ENCODE measurements at places on chromosomes 13 and 19.
A peak's percentile ranks its signal among the peaks of the same experiment; 100 is the strongest.

GRCh38 chr13:26693749-26694463, 66.7 kb downstream of the GPR12 start:
- no peak for DNase-seq

DNA sequence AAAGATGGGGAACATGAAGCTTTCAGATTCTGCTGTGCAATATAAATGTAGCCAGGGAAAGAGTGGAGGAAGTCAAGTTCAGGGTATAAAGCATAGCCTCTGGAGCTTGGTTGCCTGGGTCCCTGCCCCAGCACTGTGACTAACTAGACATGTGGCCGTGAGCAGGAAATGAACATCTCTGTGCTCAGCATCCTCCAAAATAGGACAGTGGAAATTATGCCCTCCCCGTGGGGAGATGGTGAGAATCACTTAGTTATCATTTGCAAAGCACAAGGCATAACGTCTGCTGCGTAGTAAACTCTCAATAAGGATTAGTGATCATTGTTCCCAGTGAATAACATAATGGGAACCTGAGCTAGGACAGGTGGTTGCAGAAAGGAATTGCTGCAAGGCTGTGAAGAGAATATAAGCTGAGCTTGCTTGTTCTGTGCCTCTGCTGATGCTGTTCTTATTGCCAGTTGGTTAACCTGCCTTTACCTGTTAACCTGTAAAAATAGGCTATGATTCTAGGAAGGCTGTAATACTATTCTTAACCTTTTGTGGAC, 441.0 kb downstream of the COG6 start:
- DNase-seq: no peak

DNA sequence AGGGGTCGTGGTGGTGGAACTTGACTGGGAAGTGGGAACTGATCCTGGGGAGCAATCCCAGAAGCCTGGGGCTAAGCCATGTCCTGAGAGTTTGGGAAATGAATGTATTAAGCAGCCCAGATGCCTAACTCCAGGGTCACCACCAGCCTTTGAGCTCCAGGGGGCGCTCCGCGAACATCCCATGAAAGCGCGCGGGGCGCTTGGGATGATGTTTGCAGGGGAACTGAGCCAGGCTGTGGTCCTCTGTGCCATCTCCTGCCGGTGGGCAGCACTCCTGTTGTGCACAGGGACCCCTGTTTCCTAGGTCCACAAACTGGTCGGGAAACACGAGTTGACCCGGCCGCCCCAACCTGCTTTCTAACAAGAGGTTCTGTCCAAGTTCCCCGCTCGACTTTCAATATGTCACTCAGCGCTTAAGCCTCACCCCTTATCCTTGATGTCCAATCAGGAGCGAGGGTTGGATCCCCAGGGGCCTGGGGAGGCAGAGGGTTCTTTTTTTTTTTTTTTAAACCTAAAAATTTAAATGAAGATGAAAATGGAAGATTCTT, 14.4 kb downstream of the LEUTX start:
- DNase-seq: peak; percentile 69

DNA sequence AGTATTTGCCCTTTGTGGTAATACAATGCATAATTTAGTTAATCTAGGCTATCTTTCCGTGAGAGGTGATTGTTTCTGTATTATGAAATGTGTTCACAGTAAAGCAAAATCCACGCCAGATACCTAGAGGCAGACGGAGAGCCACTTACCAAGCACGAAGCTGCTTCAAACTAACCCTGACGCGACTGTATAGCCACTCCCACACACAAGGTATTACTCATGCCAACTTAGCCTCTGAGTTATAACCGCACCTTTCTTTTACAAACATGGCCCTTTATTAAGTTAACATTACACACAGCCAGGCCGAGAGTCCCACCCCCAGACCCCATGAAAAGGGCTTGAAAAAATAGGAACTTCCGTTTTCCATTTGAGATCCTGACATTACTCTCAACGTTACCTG, 185.7 kb downstream of the ABCC4 start:
- DNase-seq: no peak

DNA sequence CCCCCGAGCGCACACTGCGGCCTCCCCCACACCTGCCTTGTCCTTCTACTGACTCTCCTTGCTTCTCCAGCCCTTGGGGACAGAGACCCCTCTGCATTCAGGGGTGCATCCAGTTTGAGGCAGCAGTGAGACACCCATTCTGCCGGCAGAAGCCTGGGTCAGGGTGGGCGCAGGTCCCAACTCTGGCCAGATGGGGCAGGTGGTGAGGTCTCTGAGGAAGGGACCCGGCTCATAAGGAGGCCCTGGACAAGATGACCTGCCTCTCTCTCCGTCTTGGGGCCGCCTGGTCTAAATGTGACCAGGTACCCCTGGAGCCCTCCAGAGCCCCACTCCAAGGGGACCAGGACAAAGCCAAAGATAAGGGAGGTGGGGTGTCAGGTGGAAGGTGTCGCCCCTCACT, 6.1 kb downstream of the CHERP start:
- DNase-seq: no peak

- DNase-seq: no peak
Observed at GRCh38 chr19:45884682-45885555, 1.0 kb downstream of the IRF2BP1 start.

DNA sequence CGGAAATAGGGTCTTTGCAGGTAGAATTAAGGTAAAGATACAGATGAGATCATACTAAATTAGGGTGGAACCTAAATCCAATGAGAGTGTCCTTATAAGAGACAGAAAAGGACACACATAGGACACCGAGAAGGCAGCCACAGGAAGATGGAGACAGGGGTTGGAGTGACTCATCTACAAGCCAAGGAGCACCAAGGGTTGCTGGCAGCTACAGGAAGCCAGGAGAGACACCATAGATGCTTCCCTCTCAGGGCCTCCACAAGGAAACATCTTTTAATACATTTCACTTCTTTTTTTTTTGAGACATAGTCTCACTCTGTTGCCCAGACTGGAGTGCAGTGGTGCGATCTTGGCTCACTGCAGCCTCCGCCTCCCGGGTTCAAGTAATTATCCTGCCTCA, 10.1 kb downstream of the TMEM143 start:
- DNase-seq: no peak

DNA sequence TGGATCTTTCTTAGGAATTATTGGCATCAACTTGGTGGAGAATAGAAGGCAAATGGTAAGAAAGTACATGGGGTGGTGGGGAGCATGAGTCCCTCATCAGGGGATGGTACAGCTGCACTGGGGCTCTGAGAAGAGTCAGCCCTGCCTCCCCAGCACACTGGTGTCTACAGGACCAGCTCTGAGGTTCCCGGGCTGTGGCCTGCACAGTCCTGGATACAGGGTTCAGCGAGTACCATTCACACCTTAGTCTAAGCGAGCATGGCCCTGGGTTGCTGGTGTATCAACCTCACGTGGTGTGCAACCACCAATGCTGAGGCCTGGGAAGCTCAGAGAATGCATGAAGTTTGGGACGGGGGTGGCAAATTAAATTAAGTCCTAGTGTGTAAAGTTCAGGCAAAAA, 10.1 kb downstream of the TMEM255B start:
- no peak for DNase-seq

Measured in smooth muscle cell of the brain vasculature (primary cell).